ENCODE measurements at places on chromosomes 2 and 18.

DNA sequence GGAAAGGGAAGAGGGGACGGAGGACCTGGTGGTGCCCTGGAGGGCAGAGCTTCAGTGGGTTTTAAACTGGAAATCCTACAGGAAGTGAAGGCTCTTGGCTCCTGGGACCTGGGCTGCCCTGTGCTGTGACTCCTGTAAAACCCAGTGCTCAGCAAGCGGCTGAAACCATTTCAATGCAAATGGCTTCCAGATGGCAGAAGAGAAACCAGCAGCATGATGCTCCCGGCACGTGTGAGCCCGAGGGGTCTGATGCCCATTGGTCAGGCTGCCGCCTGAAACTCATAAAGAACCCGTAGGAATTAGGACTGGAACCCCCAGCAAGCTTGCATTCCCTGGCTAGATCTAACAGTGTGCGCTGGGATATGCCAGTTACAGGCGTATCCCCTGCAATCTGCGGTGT lies 109.2 kb upstream of the THOC1 start:
- no peak for DNase-seq

DNA sequence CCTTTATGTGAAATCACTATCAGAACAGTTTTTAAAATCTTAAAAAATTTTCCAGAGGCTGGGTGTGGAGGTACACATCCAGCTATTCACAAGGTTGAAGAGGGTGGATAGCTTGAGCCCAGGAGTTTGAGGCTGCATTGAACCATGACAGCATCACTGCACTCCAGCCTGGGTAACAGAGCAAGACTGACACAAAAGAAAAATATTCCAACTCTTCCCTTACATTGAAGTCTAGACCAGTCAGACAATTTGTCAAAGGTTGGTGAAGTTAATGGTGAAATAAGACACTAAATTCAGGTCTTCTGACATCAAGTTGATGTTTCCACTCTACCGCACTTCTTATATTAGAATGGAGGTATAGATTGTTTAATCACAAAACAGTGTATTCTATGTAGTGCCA lies 52.8 kb downstream of the HYCC2 start:
- DNase-seq, result no peak

DNA sequence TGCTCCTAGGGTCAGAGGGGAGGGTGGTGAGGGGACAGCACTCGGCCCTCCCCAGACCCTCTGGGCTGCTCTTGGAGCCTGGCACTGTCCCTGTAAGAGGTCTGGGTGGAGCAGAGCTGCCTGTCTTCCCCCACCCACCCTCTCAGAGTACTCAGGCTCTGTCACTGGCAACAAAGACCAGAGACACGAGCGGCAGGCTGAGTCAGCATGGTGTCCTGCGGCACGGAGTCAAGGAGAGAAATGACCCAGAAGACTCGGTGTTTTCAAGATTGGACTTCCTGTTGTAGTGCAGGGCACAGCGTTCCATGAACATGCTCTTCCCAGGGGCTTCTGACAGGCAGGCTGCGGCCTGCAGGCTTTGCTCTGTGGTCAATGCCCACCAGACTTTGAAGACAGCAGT lies 19.9 kb downstream of the SIGLEC15 start:
- no peak for DNase-seq

- DNase-seq, result no peak
Observed at GRCh38 chr18:58721566-58722239, 50.4 kb downstream of the MALT1 start.

DNA sequence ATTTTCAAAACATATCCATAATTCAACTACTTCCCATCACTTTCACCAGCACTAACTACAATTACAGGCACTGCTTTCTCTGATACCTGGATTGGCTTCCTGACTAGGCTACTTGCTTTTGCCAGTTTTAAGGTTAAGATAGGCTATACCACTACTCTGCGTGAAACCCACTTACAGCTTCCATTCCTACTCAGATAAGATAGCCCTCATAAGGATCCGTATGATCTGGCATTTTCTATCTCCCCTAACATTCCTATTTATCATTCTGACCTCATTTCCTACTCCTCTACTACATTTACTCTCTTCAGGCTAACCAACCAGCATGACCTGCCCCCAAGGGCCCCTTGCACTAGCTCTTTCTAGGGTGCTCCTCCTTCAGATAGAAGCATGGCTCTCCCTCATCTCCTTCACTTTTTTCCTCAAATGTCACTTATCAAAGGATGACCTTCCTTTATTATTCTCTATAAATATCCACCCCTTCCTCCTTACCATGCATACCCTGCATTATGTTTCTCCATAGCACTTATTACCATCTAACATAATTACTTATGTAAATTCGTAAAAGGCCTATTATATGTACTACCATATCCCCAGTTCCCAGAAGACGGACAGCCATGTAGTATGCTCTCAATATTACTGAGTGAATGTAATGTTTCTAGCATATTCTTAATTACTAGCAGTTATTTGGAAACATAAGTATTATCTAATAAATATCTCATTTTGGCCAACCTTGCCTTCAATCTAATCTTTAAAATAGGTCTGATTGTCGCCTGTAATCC lies 4.4 kb downstream of the TIA1 start:
- no peak for DNase-seq

DNA sequence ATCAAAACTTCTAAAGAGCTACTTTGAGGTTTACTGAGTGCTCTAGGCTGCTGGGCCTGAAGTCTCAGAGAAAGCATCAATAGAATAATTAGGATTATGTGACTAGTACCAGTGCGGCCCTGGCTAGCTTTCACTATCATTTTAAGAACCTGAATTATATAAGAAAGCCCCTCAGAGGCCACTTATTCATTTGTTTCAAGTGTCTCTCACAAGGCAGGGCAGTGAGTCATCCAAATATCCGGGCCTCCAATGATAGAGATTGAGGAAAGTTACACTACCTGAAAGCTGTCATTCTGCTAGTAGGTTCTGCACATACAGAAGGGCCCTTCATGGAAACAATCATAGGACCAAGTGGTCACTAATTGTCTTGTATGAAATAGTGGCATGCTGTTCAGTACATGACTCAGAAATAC lies 193.1 kb downstream of the L3MBTL4 start:
- peak; percentile 88 for DNase-seq

GRCh38 chr2:215422676-215423075 lies 13.2 kb downstream of the FN1 start:
- no peak for DNase-seq

DNA sequence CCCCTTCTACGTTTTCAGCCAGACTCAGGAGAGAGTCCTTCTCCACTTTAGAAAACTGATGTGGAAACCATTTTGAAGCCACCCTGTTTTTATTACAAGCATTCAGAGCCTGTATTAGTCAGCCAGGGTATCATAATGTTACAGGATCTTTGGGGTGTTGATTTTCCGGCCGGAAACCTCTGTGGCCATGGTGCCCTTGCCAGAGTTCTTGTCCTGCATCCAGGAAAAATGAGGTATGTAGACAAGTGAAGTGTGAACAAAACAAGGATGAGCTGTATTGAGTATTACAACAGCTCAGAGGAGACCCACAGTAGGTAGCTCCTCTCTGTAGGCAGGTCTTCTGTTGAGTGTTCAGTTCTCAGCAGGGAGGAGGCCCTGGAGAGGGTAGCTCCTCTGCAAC lies 241.0 kb upstream of the COPS8 start:
- DNase-seq, result no peak

GRCh38 chr18:3605954-3606443 lies 156.0 kb downstream of the TGIF1 start:
- peak; percentile 23 for DNase-seq

DNA sequence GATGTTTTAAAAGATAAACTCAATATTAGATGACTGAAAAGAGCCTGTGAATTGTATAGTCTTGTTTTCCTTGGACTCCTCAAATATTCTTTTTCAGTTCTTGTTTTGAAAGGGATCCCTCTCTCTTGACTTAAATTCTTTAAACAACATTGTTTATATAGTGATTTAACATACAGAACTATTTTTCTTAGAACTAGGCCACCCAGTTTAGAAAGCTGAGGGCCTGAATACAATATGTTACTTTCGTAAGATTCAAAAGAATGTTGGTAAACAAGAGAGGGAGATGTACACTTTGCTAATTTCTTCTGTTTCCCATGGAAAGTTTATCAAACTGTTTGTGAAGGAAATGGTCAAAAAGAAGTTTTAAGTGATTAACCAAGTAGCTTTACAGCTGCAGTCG lies 5.5 kb upstream of the TSPYL6 start:
- no peak for DNase-seq

DNA sequence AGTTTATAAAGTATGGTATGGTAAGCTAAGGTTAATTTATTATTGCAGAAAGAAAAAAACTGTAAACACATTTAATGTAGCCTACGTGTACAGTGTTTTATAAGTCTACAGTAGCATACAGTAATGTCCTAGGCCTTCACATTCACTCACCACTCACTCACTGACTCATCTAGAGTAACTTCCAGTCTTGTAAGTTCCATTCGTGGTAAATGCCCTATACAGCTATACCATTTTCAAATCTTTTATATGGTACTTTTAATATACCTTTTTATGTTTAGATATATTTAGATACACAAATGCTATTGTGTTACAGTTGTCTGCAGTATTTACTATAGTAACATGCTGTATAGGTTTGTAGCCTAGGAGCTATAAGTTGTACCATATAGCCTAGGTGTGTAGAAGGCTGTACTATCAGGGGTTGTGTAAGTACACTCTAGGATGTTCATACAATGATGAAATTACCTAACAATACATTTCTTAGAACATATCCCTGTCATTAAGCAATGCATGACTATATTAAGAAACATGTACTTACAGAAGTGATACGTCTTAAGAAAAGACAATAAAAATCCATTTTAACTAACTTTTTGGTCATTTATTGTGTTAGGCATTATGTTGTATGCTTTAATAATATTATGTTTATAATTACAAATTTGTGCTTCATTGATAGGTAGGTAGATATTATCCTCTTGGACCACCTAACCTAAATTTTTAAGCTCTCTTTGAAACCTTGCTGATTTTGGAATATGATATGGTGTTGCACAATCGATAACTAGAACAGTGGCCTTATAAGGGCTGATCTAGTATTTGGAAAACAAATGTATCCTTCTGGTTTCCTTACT lies 51.9 kb downstream of the VRK2 start:
- no peak for DNase-seq

DNA sequence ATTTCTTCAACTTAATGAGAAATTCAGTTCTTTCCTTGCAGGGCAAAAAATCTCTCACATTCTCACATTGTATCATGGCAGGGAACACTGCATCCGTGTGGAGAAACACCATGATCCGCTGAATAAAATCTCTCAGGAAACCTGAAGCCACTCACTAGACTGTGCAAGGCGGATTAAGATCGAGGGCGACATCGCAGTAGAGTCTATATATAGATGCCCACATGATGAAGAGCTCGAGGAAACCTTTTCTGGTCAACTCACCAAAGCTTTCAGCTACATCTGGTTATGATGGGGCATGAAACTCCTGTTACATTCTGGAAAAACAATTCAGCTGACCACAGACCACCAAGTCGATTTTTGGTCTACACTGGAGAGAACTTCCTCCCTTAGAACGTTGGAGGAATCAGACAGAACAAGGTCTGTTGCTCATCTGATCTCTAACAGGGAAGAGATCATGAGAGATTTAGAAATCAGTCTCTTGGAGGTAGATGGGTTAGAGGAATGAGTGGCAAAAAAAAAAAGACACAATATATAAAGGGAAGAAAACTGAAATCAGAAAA lies 162.9 kb upstream of the ZNF516 start:
- no peak for DNase-seq

DNA sequence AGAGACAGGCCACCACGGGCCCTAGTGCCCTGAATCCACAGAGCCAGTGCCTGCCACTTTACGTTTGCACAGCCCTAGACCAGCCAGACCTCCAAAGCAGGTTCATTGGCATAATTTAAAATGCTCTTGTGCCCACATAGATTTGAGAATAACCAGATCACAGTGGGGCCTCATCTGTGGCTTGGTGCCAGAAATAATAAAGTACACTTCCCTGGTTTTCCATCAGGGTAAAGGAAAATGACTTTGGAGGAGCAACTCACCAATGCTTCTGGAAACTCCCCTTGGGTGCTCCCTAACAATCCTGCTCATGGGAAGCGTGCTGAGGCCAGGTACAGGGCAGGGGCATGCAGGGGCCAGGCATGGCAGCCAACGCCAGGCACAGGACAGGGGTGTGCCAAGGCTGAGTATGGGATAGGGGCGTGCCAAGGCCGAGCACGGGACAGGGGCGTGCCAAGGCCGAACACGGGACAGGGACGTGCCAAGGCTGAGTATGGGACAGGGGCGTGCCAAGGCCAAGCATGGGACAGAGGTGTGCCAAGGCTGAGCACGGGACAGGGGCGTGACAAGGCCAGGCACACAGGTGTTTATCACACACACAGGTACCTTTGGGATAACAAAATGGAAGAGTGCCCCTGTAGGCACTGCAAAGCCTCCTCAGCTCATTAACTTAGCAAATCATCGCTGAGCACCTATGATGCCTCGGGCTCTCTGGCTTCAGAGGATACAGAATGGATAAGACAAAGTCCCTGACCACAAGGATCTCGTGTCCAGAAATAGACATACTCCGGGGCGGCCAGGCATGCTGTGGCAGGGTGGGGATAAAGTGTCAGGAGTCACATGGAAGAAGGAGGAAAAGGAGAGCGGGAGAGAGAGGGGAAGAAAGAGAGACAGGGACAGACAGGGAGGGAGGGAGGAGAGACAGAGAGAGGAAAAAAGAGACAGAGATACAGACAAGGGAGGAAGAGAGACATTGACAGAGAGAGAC lies 334.7 kb downstream of the EIPR1 start:
- DNase-seq, result no peak

DNA sequence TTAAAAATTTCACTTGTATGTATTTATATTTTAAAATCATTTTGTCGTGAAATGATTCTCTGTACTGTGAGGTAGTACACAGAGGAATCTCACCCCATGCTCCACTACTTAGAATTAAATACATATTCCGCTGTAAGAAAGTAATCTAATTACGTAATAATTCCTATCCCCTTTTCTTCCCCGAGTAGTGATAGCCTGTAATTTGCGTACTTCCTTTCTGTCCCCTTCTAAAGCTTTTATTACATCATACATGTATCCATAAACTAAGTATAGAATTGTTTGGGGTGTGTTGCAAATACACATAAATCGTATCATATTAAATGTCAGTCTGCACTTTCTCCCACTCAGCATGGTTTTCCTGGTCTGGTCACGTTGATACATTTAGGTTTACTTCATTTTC lies 12.4 kb upstream of the CHCHD5 start:
- DNase-seq, result no peak

- no peak for DNase-seq
Observed at GRCh38 chr2:128446049-128446873, 127.6 kb upstream of the HS6ST1 start.

DNA sequence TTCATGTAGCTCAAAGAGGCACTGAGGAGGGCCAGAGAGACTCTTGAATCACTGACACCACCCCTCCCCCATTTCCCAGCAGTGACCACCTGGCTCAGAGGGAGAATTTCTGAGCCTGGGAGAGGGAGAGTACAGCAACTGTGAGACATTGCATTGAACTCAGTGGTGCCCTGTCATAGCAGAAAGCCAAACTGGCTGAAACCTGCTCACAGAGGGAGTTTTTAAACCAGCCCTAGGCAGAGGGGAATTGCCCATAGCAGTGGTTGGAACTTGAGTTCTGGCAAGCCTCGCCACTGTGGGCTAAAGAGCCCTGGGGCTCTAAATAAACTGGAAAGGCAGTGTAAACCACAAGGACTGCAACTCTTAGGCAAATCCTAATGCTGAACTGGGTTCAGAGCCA lies 243.1 kb downstream of the ADCYAP1 start:
- DNase-seq, result no peak

All from DMS79 (cell line).